ENCODE measurements at places on chromosomes 2 and 18. TPM values are rescaled to one million over a fixed set of nuclear protein-coding genes. Genes with fewer than 3 reads are reported as not detected.

DNA sequence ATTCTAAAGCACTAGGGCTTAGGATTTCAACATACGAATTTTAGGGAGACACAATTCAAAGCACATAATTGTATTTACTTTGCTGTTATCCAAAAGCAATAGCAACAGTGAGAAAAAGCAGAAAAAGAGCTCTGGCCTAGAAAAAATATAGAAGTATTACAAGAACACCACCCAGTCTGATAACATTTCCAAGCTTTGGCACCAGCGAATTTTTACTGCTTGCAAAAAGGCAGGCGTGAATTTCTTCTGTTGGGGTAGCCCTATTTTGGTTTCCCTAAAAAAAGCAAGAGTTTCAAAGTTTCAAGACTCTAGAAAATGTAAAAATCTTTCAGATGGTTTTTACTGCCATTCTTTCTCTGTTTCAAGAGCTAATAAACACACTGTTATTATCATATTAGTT, 292.7 kb downstream of the DPP10 start:
- DNase-seq, result no peak

GRCh38 chr2:129004485-129004884, 685.8 kb upstream of the HS6ST1 start:
- DNase-seq, result no peak

DUSP19 gene
- total RNA-seq, result 2.1 TPM

CDH2 gene
- total RNA-seq, result not detected

KCNJ3 gene
- total RNA-seq, result not detected

LRRC30 gene
- not detected for total RNA-seq

GRCh38 chr2:12504443-12504842, 212.3 kb upstream of the TRIB2 start:
- peak; percentile 66 for DNase-seq

DNA sequence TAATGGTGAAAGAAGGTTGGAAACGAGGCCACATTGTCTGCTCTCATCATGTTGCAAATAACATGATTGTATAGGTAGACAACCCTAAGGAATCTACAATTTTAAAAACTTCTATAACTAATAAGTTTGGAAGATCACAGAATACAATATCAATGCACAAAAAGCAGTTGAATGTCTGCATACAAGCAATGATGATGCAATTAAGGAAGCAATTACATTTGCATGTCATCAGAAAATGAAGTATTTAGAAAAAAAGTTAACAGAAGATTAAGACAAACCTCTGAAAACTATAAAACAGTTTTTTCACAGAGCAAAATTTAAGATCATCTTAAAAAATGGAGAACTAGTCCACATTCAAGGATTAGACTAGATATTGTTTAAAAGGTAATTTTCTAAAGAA, 181.1 kb downstream of the METTL4 start:
- DNase-seq, result no peak

SERPINB2 gene
- not detected for total RNA-seq

- peak; percentile 70 for DNase-seq
These were observed 53.6 kb upstream of the SLC14A1 start for GRCh38 chr18:45670281-45670962.

SRBD1 gene
- total RNA-seq, result 20.5 TPM

GRCh38 chr2:96866586-96866985, 3.3 kb downstream of the SEMA4C start:
- no peak for DNase-seq

GRCh38 chr2:121925466-121925865, 170.0 kb downstream of the TSN start:
- no peak for DNase-seq

DNA sequence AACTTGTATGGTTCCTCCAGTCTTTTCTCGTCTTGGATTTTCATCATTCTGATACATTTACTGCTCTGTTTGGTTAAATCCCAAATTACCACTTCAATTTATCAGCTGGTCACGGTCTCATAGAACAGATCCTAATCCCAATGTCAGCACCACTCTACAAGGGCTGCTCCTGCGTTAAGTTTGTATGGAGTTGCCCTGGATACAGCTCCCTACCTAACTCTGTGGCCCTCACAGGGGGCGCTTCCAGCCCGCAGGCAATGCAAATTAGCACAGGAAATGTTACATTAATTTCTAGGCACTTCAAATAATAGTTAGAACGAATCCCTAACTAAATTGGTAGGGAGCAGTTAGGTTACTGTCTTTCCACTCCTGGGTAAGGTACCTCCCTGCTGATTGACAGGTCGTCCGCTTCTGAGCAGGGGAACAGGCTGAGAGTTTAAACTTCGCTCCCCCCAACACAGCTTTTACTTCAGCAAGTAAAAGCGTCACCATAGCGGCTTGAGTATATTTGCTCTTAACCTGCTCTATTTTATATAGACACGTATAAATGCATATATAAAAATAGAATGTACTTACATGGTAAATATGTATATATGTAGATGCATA, 238.5 kb upstream of the FANCL start:
- no peak for DNase-seq

- DNase-seq, result no peak
These were observed 21.1 kb upstream of the GALNT5 start for GRCh38 chr2:157236404-157236803.

DNA sequence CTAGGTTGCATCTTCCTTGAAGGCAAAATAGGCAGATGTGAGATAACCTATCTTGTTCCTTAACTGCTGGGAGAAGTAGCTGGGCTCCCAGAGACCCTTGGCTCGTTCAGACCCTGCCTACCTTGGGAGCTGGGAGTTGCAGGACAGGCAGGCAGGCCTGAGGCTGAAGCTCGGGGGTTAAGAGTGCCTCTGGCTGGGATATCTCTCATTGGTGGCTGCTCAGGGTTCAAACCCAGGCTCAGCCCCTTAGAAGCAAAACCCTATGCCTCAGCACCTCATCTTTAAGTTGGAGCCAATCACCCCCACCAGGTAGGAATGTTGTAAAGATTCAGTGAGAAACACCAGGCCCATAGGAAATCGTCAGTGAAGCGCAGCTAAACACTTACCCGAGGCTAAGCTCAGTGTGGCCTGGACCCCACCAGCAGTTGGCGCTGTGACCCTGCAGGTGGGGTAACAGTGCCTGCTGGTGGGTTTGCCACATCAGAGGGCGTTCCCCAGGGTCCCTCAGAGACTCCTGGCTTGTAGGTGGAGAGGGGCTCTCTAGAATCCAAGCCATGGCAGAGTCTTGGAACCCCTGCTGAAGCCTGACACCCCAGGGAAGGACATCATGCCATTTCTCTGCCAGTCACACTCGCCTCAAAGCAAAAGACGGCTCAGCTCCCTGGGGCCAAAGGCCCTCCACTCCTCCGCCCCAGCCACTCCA, 54.6 kb upstream of the GPR17 start:
- peak; percentile 71 for DNase-seq

MLPH gene
- total RNA-seq, result not detected

DNA sequence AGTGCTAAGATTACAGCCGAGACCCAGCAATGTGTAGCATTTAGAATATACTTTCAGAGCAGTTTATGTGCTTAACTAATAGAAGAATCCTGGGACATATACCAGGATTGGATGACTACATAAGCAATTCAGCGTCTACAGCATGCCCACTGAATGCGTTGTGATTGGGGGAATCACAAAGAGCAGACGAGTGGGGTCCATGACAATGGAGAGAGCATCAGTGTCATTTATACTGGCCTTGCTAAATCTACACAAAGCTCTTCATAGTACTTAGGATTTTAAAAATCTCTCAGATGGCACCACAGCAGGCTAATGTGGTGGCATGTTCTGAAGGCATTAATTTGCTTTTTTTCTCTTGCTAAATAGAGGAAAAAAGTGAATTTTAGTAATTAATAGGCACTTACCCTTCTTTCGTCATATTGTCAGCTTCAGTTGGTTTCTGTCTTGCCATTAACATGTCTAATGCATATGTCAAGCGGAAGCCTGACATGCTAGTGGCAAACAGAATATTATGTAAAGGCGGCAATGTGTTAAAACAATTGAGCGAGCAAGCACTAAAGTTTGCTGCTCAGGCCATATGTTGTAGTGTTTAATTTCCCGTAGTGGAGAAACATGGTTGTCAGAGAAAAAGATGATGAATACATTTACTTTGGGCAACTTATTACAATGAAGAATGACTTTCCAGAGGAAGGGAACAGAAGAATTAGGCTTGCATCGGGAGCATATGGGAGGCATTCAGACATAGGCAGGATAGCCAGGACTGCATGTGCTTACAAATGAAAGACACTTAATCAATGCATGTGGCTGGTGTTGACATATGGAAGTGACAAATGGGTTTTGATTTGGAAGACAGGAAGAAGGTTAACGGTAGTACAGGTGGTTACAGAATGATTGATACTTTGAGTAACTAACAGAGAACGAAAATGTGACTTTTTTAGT, 145.2 kb downstream of the ICOS start:
- DNase-seq, result no peak

- no peak for DNase-seq
These were observed 10.1 kb downstream of the RMP24 start for GRCh38 chr18:35982409-35983114.

CPSF3 gene
- total RNA-seq, result 77.5 TPM

GRCh38 chr18:48554610-48555400, 16.0 kb downstream of the CTIF start:
- no peak for DNase-seq

- DNase-seq, result no peak
These were observed 417.1 kb downstream of the HRH4 start for GRCh38 chr18:24877546-24877945.

- DNase-seq, result no peak
These were observed 21.3 kb downstream of the PIGN start for GRCh38 chr18:62165583-62165982.

GPR39 gene
- total RNA-seq, result not detected

GRCh38 chr2:197171582-197171981, 139.0 kb downstream of the ANKRD44 start:
- DNase-seq, result no peak

CENPA gene
- total RNA-seq, result 36.7 TPM
